Activated naive CD8-positive, alpha-beta T cell treated with anti-CD3 and anti-CD28 coated beads for 36 hours (primary cell): ENCODE measurements at places on chromosomes 2 and 18.

DNA sequence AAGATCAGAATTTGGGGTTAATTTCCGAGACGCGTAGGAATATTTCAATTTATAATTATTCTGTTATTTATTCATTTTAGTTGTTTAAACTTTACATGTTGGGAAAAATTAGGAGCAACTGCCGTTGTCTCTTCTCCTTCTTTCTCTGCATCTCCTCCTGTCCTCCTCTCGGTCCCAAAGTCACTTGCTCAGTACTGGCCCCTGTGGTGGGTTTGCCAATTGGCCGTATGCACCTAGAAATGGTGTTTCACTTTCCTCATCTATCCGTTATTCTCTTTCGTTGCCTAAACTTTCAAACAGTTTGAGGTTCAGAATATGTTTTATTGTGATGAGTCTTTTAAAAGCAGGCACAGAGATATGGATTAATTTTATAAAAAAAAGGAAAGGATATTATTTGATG is 517.9 kb downstream of the PLCL1 start:
- DNase-seq, result no peak

GRCh38 chr2:109451671-109452070 is 162.1 kb downstream of the SEPTIN10 start:
- DNase-seq, result no peak

DNA sequence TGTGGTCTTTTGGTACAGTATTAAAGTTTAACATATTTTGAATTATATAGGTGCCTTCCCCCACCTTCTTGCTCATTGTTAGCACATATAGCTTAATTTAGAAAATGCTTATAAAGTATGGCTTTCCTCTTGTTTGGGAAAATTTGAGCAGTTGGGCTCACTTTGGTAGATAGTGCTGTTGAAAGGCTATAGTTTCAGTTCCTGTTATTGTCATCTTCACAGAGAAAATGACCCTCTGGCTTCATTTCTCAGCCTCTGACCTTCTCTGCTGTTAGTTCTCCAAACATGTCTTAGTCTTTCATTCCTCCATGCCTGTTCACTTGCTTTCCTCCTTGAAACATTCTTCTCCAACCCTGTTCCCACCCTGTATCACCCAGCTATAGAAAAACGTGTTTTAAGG is 200.6 kb downstream of the WDR7 start:
- DNase-seq, result no peak

DNA sequence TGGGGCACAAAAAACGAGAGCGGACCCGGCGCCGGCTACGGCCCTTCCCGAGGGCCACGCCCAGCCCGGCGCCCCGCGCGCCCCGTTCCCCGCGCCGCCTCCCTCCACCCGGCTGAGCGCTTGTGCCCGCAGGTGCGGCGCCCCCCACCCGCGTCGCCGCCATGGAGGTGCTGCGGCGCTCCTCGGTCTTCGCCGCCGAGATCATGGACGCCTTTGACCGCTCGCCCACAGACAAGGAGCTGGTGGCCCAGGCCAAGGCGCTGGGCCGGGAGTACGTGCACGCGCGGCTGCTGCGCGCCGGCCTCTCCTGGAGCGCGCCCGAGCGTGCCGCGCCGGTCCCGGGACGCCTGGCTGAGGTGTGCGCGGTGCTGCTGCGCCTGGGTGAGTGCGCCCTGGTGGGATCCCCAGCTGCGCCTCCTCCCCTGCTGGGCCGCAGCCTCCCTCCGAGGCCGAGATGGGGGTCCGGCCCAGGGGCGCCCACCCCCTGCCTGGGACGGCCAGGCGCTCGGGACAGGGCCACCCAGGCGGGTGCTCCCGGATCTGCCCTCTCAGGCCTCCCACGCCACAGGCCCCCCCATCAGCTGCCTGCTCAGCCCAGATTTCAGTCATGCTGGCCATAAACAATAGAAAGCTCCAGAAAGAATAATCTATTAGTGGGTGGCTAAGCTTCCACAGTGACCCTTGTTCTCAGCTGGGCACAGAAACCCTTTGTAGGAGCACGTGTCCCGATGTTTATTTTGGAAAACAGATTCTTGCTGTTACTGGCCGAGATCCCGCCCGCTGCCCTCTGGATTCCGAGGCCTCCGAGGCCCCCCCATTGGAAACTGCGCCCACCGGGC is 997 bp downstream of the BOK start:
- DNase-seq, result peak; percentile 21

DNA sequence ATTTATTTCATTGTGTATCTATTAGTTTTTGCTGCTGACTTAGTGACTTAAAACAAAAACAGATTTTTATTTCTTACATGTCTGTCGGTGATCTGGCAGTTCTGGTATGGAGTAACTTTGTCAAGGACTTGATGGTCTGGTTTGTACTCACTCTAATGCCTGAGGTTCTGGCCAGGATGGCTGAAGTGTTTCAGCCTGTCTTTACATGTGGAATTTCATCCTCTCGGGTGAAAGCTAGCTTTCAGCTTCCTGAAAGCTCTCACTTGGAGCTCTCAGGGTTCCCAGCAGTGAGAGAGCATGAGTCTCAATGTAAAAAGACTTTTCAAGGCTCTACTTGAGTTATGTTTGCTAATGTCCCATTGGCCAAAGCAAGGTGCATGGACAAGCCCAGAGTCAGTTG is 216.4 kb downstream of the NR4A2 start:
- DNase-seq, result no peak
